T-helper 2 cell (primary cell): ENCODE measurements at places on chromosomes 3 and 15.

DNA sequence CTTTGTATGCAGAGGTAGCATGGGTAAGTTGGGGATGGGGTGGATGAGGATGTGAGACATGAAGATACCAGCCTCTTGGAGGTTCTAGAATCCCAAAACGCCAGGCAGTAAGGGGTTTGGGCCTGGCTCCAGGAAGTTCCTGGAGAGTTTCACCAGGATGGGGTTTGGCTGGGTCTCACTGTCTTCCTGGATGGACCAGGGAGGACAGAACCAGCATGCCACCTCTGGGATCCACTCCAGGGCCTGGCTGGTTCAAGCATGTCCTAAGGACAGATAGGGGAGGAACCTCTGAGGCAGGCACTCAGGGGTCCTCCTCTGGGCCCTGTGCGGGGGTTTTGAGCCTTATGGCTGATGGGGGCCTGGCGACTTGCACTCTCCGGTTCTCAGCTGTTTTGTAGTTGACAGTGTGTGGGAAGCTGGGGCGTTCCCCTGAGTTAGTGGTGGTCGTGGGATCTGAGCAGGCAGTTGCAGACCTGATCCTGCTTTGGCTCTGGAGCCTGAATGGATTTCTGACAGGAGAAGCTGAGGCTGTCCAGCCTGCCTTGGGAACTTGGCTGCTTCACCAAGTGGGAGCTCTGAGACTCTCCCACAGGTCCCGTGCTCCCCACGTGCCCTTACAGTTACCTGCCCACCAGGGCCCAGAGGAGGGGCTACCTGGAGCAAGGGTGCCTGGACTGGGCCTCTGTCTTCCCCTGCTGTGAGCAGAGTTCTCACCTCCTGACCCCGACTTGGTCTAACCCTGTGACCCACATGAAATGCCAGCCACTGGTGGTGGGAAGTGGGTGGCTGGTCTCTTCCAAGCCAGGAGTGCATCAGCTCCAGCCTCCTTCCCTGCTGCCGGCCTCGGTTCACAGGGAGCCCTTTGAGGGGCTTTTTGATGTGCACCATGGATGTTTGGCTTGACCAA, 128.4 kb downstream of the EEFSEC start:
- DNase-seq: no peak

- peak; percentile 28 for DNase-seq
Measured at GRCh38 chr15:94324117-94324826, 92.9 kb downstream of the MCTP2 start.

DNA sequence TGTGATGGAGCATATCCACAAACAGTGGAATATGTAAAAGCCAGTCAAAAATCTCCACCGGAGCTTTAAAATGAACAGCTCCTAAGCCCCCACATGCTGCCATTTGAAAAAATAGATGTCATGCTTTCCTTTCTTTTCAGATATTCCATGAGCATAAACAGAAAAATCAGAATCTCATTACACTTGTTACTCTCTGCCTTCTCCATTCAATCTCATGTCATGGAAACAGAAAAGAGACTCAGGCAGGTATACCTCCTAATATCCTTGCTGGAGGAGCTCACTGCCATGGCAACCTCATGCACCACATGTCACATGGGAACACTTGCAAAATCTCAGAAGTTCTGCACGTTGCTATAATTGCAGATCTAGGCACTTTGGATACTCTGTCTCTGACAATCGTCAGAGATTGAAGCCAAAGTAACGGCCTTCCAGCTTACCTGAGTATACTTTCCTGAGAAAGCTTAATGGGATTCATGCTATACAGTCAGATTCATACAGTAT, 317.0 kb upstream of the ADAMTS9 start:
- no peak for DNase-seq

DNA sequence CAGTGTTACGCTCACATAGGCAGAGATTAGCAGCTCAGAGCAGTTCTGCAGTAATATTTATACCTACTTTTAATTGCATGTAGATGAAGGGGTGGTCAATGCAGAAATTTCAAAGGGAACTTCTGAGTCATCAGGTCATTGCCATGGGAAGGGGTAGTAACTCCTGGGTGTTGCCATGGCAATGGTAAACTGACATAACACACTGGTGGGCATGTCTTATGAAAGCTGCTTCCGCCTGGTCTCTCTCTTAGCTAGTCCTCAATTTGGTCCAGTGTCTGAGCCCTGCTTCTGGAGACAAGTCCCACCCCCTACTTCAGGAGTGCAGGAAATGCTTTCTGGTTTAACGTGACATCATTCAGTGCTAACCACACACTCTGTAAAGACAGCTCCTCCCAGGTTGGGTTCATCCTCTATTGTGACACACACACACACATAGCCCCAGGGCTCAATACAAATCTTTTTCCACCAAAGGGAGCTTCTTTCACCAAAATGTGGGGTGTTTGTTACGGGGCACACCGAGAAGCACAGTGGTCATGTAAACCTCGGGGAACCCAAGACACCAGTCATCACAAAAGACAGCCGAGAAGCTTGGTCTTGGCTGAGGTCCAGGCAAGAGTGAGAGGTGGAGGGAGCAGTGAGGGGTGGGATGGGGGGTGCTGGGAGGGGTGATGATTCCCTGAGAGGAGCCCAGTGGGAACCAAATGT, 74.5 kb downstream of the TLE3 start:
- DNase-seq: no peak

DNA sequence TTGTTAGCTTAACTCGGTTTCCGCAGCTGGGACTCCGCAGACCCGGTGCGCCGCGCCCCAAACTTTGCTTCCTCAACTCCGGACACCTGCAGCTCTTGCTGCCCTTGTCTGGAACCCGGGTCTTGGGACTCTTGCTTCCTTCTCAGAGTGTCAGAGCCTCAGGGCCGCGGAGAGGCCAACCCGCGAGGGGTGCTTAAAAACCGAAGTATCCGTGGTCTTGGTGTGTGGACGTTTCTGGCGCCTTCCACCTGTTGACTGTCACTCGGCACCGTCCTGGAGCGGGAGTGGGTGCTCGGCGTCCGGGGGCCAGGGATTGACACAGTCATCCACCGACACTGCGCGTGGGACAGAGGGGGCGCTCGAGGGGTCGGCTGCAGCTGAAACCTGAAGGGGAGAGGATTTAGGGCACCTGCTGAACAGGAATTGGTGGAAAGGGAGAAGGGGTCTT, 386 bp downstream of the SQOR start:
- peak; percentile 56 for DNase-seq

GRCh38 chr3:183662099-183662498, 26.7 kb downstream of the KLHL24 start:
- no peak for DNase-seq

- DNase-seq: no peak
Measured at GRCh38 chr3:47772788-47773187, 8.9 kb downstream of the SMARCC1 start.

DNA sequence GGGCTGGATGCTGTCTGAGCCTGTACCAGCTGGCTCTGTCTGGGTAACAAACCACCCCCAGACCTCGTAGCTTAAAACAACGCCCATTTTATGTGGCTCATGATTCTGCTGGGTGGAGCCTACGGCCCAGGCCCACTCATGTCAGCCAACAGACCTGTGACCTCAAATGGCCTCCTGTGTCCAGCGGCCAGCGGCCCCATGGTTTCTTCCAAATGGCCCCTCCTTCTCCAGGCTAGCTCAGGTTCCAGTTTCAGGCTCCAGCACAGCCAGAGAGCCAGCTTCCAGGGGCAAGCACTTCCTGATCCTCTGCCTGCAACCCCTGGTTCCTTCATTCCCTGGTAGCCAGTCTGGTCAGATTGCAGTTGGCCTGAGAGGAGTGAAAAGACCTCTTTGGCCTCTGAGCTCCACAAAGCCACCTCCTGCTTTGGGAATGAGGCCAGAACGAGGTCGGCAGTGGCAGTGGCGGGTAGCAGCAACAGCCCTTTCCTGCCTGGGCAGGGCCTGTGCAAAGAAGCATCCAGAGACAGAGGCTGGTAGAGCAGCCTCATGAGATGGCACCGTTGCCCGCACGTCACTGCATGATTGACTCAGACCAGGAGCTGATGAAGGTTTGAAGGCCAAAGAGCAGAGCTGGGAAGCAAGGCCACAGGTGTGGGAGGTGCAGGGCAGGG, 21.0 kb upstream of the PLXNA1 start:
- DNase-seq: no peak

GRCh38 chr3:78221796-78222195, 1181.9 kb downstream of the ROBO2 start:
- DNase-seq: no peak

GRCh38 chr3:16286161-16286560, 21.1 kb downstream of the OXNAD1 start:
- DNase-seq: peak; percentile 42

- DNase-seq: peak; percentile 24
Measured at GRCh38 chr3:50652709-50653108, 22.0 kb upstream of the DOCK3 start.

DNA sequence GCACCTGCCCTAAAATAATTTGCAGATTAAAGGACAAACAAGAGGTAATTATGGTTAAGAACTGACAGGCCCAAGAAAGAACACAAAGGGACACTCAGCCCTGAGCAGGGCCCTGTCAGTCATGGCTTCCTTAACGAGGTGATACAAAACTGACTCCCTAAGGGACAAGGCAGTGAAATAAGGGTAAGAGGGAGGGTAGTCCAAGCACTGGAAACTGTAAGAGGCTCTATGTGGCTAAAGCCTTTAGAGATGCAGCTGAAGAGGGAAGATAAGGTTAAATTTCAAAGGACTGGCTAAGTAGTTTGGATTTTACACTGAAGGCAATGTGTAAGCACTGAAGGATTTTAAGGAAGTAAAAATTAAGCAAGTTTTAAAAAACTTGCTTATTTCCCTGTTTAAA, 3.9 kb downstream of the ATR start:
- no peak for DNase-seq

GRCh38 chr3:61233746-61234145, 17.5 kb downstream of the FHIT start:
- no peak for DNase-seq

DNA sequence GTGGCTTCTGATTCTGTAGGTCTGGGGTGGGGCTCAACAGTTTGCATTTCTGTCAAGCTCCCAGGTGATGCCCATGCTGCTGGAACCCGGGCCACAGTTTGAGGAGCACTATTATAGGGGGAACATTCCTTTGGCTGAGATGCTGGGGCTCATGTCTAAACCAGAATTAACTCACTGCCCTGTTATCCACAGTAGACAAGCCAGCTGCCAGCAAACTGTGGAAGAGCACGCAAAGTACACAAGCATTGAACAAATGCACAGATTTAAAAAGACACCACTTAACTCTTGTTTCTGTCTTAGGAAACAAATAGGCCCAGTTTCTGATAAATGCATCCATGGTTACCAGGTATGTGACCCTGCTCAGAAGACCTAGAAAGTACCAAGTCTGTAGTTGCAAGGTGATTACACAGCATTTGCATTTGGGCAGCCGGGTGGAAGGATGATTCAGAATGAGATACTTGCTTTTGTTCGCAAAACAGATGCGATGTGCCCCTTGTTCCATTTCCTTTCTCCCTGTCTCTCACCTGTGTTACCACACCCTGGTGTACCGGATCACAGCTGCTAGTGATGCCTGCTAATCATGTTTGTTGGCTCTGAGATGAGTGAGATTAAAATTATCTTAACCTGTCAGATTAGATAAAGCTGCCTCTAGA, 12.4 kb downstream of the GYG1 start:
- no peak for DNase-seq

DNA sequence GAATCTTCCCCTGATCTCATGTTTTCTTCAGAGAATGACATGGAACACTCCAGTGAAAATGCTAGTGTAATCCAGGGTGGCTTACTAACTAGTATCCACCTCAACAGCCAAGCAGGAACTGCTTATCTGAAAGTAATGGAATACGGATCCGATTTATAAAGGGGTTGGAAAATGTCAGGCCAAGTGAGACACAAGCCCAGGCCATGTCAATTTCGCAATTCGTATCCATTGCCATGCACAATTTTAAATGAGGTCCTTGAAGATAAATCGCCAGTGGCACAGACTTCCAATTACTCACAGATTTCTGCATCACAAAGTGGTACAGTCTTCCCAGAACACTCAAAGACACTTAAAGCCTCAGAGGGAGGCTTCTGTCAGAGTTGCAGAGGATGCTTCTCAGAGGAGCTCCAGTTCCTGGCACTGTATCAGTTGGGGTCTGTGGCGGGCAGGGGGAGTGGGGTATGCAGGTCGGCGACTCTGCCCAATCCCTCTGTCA, 16.5 kb upstream of the FAM240A start:
- no peak for DNase-seq

DNA sequence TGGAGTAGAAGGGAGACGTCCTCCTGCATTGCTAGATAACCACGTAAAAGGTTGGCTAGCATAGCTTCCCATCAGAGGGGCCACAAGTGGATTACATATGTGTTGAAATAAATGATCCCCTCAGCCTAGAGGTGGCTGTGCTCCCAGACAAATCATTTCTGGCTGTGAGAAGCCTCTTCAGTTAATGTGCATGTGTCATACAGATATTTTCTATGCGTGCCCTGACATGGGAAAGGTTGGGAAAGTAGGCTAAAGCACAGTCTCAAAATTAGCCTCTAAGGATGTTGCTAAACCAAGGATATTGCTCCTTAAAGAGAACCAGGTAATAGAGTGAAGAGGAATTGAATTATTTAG, 17.8 kb downstream of the USP3 start:
- no peak for DNase-seq

- peak; percentile 0 for DNase-seq
Measured at GRCh38 chr3:59839810-59840515, 790.1 kb upstream of the CFAP20DC start.

DNA sequence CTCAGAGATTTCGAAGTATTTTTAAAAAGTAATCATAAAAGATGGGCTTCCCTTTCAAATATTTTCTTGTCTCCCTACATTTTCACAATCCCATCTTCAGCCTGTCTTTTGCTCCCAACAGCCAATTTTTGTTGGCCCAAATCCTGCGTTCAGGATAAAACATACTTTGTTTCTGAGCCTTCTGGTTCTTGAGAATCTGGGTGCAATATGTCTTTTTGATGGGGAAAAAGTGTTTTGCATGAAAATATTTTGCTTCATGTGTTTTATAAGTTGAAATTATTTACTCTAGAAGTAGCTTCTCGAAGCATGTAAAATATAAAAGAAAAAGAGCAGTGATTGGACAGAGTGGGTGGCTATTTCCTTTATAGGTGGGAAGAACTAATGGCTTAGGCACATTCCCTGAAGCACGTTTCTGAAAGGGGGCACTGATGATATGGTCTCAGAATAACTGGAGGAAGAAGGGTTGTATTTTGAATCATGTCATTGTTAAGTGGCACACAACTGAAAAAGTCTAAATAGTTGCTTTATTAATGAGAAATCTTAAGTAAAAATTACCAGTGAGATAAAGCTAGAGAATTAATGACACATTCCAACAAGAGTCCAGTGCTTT, 3.9 kb downstream of the UNC13C start:
- no peak for DNase-seq

- no peak for DNase-seq
Measured at GRCh38 chr3:70856414-70857162, 544.1 kb upstream of the MDFIC2 start.

GRCh38 chr3:101858464-101859030, 9.2 kb downstream of the NFKBIZ start:
- no peak for DNase-seq

- no peak for DNase-seq
Measured at GRCh38 chr3:21859124-21860081, 108.4 kb upstream of the ZNF385D start.

DNA sequence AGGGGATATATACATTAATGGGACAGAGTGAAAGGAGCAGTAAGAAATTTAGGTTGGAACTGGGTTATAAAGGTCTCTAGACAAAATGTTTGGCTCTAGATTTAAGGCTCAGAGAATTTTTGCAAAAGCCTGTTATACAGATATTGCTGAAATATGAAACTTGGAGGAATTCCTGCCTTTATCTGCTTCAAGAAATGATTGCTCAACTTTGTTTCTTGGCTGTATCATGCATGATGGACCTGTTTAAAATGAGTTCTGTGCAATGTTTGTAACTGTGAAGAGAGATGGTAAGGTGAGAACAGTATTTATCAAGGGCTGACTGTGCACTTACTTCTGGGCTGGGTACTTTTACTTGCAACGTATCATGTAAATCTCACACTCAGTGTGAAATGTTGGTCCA, 3.3 kb downstream of the CRYBG3 start:
- DNase-seq: no peak
